ENCODE measurements at places on chromosomes 2 and 18.
A peak's percentile ranks its signal among the peaks of the same experiment; 100 is the strongest.

GRCh38 chr18:70554854-70555445 is 266.1 kb downstream of the SOCS6 start:
- DNase-seq: no peak

GRCh38 chr2:228819701-228820100 is 451.4 kb downstream of the PID1 start:
- no peak for DNase-seq

DNA sequence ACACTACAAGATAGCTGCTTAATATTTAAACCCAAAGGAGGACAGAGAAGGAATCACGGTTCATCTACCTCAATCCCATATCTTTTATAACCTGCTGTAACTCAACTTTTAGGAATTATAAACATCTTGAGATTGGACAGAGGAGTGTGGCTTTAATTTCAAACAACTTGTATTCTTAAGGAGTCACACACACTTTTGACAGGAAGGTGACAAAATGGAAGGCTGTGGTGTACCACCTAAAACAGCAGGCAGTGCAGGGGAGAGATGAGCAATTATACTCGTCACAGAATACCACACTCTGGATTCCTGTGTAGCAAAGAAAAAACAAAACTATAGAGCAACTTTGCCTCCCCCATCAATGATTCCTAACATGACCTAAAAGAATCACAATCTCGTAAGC is 194.8 kb downstream of the ZEB2 start:
- DNase-seq: peak; percentile 79

- no peak for DNase-seq
These were observed 322.1 kb upstream of the ETAA1 start for GRCh38 chr2:67075056-67075455.

GRCh38 chr2:159640176-159640575 is 23.8 kb upstream of the BAZ2B start:
- no peak for DNase-seq

DNA sequence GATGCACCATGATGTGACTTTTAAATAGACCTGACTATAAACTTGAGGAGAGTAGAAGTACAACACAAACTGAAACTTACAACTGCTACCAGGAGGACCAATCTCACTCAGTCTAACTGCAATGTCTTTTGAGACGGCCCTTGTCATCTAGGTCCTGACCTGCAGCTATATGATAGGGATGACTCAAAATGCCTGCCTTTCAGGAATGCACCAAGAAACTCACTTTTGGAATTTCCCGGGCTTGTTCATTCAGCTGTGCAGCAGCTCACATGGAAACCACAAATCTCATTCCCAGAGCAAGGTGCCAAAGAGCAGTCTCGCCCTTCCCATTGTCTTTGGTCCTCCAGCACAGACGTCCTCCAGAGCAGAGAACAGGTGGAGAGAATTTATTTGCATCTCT is 113.7 kb downstream of the SPOPL start:
- DNase-seq: no peak

- no peak for DNase-seq
These were observed 80.4 kb upstream of the RAPGEF4 start for GRCh38 chr2:172655091-172655837.

DNA sequence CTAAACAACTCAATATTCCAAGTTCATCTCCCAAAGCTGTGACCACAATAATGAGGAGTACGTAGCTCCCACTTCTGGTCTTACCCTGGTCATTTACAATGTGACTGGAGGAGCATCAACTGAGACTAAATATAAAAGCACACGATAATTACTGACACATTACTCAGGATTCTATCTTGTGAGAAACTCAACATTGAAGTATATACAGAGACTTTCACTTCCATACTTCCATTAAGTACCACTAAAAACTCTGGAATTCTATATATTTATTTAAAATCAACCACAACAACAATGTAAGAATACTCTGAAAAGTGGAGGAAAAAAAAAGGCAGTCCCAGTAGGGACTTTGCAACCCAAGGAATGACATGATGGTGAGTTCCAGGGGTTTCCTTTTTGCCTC is 61.4 kb downstream of the XDH start:
- no peak for DNase-seq

- no peak for DNase-seq
These were observed 583.0 kb downstream of the THSD7B start for GRCh38 chr2:137348301-137348700.

GRCh38 chr2:165162466-165162865 is 41.4 kb downstream of the SCN3A start:
- no peak for DNase-seq

DNA sequence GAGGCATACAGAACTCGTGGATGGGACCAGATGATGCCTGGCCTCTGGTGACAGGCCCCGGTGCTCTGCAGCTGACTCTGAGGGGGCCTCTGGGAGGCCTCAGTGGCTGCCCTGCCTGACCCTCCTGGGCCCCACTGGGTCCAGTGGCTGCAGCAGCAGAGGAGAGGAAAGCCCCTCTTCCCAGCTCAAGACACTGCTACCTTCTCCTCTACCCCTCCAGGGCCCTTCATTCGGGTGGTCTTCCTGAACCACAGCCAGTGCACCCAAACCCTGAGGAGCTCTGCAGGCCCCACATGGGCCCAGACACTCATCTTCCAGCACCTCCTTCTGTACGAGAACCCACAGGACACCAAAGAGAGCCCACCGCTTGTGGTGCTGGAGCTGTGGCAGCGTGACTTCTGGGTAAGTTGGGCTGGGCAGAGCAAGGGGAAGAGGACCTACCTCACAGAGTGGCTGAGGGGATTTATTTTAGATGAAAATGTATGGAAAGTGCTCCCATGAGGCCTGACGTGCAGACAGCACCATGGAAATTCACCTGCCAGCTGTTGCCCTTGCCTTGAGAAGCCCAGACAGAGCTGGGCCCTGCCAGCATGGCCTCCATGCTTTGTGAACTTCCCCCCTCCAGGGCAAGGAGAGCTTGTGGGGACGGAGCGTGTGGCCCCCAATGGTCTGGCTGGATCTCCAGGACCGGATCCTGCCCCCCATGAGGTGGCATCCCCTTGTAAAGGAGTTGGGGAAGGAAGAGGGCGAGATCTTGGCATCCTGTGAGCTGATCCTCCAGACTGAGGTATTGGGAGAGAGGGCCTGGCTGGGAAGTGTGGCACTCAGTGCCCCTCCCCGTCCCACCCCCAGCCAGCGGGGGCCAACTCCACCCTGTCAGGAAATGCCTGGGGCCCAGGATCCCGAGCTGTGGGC is 46.3 kb downstream of the LMAN2L start:
- DNase-seq: no peak

DNA sequence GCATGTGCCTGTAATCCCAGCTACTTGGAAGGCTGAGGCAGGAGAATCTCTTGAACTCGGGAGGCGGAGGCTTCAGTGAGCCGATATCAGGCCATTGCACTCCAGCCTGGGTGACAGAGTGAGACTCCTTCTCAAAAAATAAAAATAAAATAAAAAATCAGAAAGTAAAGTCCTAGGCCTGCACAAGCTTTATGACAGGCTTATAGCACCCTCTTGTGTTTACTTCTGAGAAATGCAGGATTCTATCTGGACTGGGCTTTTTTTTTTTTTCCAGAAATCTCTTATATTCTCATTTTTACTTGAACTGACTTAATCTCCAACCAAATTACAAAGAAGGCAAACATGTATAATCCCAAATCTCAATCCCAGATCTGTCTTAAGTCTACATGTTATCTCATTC is 26.1 kb upstream of the REG3G start:
- no peak for DNase-seq

GRCh38 chr2:58770846-58771245 is 529.7 kb upstream of the FANCL start:
- no peak for DNase-seq

GRCh38 chr2:190136825-190137224 is 74.3 kb upstream of the MSTN start:
- no peak for DNase-seq

DNA sequence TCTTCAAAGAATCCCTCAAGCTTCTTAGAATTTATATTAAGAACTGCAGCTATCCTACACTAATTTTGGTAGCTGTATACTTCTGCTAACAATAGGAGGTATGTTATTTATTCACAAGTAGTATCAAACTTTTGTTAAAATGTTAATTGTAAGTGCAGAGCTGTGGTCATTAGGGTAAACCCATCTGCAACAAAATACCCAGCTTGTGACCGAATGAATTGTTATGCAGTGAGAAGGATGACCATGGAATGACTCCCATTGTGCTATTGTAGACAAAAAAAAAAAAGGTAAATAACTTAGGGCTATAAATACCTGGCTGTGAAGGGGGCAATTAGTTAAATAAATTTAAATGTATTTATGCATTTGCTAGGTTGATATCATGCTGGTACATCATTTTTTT is 186.1 kb downstream of the ADCYAP1 start:
- DNase-seq: no peak

- no peak for DNase-seq
These were observed 294.5 kb downstream of the PLCL1 start for GRCh38 chr2:198098918-198099317.

DNA sequence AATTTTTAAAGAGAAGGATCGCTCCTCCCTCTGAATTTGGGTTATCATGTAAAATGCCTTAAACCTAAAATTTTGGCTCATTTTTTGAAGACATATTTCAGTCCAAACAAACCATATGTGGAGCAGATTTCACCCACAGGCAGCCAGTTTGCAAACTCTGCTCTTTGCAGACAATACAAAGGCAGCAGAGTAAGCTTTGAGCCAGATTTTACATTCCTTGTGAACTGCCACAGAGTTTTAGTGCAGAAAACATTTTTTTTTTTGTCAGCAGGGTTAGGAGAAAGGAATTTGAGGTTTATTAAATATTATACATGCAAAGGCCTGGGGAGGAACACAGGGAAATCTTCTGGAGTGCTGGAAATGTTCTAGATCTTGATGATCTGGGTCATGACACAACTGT is 171.9 kb upstream of the FN1 start:
- no peak for DNase-seq

DNA sequence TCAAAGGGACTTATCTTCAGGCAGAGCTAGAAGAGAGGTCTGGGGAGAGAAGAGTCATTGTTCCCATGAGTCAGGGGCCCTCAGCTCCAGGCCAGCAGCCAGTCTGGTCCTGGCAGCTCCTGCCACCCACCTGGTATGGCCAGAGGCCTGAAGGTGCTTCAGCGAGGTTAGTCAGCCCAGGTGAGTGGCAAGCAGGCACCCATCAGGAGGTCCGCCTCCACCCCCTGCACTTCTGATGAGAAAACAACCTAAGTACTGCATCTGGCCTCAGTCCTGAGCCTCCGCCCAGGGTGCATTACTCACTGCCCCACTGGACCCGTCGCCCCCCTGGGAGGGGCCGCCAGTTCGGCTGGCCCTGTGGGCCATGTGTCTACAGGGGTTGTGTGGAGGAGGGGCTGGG is 130.2 kb downstream of the INHBB start:
- no peak for DNase-seq

GRCh38 chr2:235360446-235360845 is 133.4 kb upstream of the AGAP1 start:
- DNase-seq: no peak

DNA sequence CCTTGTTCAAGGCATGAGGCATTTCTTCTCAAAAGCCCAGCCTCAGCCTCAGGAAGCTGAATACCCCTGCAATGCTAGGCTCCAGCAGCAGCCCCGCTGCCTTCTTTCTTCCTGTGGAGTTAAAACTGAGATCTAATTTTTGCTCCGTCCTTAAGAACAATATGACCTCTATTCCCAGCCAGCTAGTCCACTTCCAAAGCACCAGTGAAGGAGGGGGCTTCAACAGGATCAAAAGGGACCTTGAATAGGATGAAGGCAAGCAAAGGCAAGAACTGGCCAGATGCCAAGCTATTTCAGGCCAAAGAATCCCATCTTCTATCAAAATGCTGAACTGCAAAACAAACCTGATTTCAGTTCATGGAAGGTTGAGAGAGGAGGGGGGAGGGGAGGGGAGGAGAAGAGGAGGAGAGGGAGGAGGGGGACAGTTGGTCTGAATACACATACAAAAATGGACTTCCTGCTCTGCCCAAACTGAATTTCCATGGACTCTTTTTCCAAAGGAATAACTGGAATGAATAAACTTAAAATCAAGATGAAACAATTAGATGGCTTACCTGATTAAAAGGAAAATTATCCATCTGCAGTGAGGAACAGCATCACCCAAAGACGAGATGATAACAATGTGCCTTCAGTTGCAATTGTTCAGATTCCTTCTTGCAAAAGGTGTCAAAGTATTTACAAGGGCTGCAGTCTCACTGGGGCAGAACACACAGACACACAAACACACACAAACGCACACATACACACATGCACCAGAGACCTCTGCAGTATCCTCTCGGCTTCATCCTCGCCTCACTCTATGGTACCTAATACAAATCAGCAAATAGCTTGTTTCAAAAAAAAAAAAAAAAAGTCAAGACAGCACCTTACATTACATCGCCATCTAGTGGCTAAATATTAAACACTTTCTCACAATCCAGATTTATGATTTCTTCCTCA is at the start of gene SCN1A:
SCN1A (minus strand) TSS at position 804 of the 939 bp plus-strand sequence. CDS start 54,399 bp downstream, outside the sequence.
- DNase-seq: no peak

- no peak for DNase-seq
These were observed 687.6 kb downstream of the DCDC2C start for GRCh38 chr2:4391013-4391412.

DNA sequence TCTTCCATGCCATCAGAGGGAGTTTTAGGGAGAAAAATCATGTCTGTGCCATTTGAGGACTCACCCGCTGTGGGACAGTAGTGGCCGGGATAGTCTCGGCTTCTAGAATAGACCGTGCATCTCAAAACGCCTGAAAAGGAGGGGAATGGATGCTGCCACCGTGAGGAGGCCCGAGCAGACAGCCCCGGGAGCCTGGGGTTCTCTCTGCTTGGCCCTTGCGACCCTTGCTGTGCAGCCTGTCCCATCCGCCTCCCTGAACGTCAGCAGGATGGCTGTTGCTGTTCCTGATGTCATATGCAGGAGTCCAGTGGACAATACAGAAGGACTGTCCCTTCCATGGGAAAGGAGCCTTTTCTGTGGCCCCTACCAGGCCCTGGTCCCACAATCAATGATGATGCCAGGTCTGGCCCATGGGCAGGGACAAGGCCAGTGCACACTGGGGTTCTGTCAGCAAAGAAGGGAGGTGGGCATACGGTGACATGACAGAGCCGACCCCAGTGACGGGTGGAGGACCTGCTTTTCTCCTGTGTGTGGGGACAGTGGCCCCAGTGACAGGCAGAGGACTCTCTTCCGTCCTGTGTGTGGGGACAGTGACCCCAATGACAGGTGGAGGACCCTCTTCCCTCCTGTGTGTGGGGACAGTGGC is 58.8 kb downstream of the ACKR3 start:
- DNase-seq: no peak

DNA sequence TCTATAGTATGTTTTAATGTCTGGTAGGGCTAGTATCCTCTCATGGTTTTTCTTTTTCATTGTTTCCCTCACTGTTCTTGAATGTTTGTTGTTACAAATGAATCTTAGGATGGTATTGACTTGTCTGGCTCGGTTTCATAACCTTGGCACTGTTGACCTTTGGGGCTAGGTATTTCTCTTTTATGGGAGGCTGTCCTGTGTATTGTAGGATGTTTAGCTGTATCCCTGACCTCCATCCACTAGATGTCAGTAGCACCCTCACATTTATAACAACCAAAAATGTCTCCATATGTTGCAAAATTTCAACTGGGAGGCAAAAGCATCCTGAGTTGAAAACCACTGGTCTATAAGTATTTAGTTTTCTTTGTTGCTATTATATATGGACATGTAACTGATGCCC is 7.0 kb upstream of the AOX1 start:
- DNase-seq: no peak

- no peak for DNase-seq
These were observed 29.9 kb upstream of the FBLN7 start for GRCh38 chr2:112108178-112108832.
